ENCODE measurements at places on chromosomes 12 and 14.

- DNase-seq, result no peak
These were observed 240.7 kb upstream of the PLEKHG7 start for GRCh38 chr12:92462049-92462448.

DNA sequence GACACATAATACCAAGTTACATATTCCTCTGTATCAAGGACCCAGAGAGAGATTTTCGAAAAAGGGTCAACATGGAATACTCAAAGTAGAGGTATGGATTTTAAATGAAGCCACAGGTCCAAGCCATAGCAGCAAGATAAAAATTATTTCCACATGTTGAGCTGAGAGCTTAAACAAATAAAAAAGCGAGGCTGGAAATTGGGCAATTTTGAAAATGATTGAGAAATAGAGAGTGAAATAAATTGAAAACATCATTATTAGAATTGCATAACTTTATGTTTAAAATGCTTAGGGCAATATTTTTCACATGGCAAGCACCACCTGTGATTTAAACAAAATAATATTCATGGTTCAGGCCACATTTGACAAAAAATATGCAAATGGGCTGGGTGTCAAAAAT, 1251.0 kb upstream of the USP15 start:
- no peak for DNase-seq

- no peak for DNase-seq
These were observed 3.9 kb downstream of the KDM2B start for GRCh38 chr12:121576851-121577391.

DNA sequence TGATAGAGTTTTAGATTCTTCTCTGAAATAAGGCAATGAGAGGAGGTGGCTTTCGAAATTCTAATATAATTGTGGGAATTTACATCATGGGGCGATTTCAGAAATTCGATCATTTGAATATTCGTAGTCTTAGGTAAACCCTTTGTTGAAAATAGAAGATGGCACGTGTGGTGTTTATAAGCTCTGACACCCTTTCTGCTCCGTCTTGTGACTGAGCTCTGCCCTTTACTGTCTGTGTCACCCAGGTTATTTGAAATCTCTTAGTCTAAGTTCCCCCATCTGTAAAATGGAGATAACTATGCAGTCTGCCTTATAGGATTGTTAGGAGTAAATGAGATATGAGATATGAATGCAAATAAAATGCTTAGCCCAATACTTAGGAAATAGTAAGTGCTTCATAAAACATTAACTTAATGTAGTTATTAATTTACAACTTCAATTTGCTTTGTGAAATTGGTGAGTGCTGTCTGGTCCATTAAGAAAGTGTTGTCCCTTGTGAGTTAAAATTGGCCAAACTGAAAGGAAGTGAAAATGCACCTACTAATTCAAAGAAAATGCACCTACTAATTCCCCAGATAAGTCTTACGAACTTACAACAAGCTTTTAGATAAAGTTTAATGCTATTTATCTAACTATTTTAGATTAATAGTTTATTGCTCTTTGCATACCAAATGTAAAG, 1.5 kb downstream of the BMAL2 start:
- DNase-seq, result no peak

Measured in stimulated activated CD4-positive, alpha-beta T cell treated with anti-CD3 and anti-CD28 coated beads, TNF-alpha, amount 100 ng/mL, for 1 hour (primary cell).